Caco-2 (cell line): ENCODE measurements at places on chromosomes 3 and 15.
A peak's percentile ranks its signal among the peaks of the same experiment; 100 is the strongest.

GRCh38 chr15:65249641-65250040 is 37.0 kb downstream of the PARP16 start:
- no peak for DNase-seq

DNA sequence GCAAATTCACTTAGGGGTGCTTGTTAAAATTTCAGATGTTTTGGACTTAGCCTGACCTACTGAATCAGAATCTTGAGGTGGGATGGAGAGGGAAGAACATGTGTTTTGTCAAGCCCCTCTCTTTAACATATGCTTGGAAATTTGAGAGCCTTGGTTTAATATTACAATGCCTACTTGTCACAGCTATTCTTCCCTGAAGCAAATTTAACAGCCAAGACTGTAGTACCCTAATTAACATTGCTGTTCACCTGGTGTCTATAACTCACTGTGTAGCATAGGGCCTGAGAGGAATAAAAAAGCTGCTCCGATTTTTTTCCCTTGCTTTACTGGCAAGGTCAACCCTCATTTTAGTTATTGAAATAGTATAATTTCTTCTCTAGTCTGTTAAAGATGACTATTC is 880.1 kb downstream of the CADM2 start:
- DNase-seq, result no peak

- DNase-seq, result no peak
Measured at GRCh38 chr3:42001777-42002176, 39.9 kb upstream of the ULK4 start.

GRCh38 chr15:52112203-52112750 is 298 bp downstream of the BCL2L10 start:
- DNase-seq, result peak; percentile 43

- peak; percentile 62 for DNase-seq
Measured at GRCh38 chr3:101849714-101850245, 466 bp downstream of the NFKBIZ start.

GRCh38 chr15:68418611-68419161 is 13.3 kb downstream of the ITGA11 start:
- no peak for DNase-seq

DNA sequence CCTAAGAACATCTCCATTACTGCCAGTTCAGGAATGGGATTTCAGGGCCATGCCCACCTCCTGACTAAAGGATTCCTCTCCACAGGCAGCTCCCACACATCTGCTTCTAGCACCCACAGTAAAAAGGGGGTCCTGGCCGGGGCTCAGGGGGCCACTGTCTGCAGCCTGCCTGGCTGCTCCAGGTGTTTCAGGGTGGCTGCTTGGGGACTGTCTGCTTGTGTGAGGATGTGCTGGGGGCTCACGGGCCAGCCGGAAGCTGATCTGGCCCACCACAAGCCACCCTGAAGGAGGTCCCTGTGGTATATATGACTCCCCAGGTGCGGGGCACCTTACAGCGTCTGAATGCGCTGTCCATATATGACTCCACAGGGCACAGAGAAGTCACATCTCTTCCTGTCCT is 135.4 kb downstream of the NSMCE3 start:
- DNase-seq, result no peak

GRCh38 chr3:38036906-38037305 is 2.1 kb upstream of the DLEC1 start:
- no peak for DNase-seq

GRCh38 chr3:157242836-157243235 is 82.9 kb upstream of the CCNL1 start:
- DNase-seq, result no peak

- DNase-seq, result no peak
Measured at GRCh38 chr15:38624244-38625205, 59.9 kb upstream of the RASGRP1 start.

- no peak for DNase-seq
Measured at GRCh38 chr3:115403786-115404185, 219.5 kb upstream of the GAP43 start.

DNA sequence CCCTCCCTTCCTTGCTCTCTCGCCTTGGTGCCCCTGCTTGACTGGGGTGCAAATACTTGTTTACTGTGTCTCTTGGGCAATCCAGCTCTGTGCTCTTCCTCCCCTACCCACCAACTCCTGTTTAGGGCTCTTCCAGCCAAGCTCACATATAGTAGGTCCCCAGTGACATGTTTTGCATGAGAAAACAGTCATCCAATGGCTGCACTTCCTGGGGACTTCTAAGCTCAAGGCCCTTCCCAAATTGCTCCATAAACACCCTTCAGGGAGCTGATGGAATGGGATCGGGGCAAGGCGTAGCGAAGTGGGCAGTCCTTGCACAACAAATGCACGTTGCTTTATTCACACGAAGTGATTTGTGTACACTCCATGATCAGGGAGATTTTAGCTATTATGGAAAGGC is 9.4 kb upstream of the COPG1 start:
- DNase-seq, result no peak

DNA sequence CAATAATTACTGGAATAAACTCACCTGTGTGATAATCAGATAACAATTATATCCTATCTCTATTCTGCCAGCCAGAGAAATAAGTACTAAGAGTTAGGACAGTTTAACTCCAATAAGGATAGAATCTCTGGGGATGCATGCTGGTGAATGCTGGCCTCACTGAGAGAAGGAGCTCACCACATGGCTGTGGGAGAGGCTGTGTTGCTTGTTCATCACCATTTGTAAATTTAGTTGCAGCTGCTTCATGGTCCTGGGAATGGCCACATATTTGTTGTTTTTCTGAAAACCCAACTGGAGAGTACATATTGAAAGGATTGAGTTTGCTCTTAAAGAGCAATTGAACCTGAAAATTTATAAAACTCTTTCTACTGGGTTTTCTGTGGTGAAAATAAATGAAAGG is 207.3 kb downstream of the NECTIN3 start:
- no peak for DNase-seq

GRCh38 chr3:151331696-151332095 is 2.3 kb upstream of the P2RY13 start:
- no peak for DNase-seq

- DNase-seq, result no peak
Measured at GRCh38 chr3:63753567-63753966, 65.5 kb upstream of the C3orf49 start.

DNA sequence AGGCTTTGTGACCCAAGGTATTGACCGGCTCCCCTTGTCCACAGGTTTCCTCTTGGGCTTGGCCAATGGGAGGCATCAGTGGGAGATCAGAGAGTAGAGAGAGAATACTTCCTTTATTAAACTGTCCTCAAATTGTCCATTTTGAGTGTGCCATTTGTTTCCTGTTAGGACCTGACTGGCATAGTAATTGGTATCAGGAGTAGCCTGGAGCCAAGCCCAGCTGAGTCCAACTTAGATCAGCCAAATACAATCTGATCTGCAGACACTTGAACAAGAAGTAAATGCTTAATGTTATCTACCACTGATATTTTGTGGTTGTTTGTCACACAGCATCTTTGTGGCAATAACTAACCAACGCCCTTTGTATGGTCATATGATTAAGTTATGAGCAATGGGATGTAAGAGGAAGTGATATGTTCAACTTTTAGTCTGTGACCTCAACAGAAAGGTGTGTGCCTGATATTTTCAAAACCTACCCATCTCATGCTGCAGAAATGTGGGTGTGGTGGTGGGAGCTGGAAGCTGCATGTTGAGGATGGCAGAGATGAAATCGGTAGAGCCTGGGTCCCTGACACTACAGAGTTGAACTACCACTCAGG is 13.3 kb downstream of the MYD88 start:
- no peak for DNase-seq

- no peak for DNase-seq
Measured at GRCh38 chr3:143124601-143125520, 5.3 kb downstream of the CHST2 start.

DNA sequence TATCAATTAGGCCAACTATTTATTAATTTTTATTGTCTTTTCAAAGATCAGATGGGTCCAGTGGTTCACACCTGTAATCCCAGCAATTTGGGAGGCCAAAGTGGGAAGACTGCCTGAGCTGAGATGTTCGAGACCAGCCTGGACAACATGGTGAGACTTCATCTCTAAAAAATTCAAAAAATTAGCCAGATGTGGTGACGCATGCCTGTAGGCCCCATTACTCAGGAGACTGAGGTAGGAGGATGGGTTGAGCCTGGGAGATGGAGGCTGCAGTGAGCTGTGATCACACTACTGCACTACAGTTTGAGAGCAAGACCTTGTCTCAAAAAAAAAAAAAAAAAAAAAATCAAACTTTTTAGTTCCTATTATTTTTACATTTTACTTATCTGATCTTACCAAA is 8.2 kb downstream of the AP3S2 start:
- DNase-seq, result no peak

DNA sequence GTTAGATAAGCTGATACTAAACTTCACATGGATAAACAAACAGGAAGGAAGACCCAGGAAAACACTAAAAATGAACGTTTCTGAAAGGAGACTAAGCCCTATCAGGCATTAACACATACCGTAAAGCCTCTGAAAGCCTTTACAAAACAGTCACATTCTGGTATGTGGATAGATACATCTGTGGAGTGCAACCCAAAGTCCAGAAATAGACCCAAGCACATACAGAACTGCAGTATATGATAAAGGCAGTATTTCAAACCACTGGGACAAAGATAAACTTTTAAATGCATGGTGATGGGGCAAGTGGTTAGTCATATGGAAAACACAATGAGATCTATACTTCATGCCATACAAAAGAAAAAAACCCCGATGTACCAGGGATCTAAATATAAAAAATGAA is 26.0 kb downstream of the DCBLD2 start:
- DNase-seq, result no peak

- DNase-seq, result no peak
Measured at GRCh38 chr15:60758961-60759729, 280.2 kb upstream of the ICE2 start.

GRCh38 chr15:55588815-55589115 is 620 bp upstream of the PYGO1 start:
- DNase-seq, result no peak

GRCh38 chr15:80820092-80820491 is 40.9 kb downstream of the CEMIP start:
- DNase-seq, result no peak

DNA sequence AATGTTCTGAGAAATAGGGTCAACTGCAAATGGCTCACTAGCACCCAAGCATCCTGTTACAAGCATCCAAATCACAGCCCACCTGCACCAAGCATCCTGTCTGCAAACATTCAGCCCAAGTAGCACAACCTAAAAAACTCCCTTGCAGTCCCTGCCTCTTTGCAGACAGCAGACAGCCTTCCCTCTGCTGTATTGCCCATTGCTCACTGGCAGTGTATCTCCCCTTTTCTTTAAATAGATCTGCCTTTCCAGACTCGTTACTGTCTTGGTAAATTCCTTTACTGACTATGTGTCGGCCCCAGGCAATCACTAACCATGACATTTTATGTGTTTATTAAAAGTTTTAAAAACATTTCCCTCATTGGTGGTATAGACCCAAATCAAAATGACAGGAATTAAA is 155.4 kb downstream of the ADAMTSL3 start:
- no peak for DNase-seq

- no peak for DNase-seq
Measured at GRCh38 chr3:195407531-195408409, 35.0 kb downstream of the ACAP2 start.

DNA sequence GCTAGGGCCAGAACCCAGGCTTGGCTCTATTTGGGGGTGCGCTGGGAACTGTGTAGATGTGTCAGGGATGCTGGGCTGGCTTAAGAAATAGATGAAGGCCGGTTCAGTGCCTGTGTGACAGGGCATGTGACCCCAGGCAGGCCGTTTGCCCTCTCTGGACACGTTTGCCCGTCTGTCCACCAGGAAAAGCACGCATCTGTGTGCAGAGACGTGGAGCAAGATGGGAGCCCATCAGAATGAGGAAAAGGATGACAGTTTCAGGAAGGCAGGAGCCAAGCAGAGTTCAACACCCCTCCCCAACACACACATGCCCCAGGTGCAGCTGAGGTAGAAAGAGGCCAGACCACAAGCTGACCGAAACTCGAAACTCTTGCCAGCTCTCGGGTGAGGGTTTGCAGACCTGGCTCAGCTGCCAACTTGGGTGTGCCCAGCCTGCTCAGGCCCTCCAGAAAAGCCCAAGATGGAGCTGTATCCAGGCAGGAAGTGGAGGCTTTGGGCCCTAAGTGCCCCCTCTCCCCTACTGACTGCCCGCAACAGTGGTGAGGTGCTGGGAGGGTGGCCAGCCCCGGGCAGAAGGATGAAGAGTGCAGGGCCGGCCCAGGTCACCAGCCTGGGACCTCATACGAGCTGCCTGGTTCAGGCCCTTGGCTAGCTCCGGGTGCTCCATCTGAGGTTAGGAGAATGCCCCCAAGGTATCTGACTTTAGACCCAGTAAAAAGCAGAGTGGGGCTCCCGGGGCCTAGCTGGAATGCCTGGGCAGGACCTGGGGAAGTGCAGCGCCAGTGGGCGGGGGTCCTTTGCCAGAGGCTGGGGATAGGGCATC is 10.2 kb upstream of the MESP1 start:
- DNase-seq, result no peak

DNA sequence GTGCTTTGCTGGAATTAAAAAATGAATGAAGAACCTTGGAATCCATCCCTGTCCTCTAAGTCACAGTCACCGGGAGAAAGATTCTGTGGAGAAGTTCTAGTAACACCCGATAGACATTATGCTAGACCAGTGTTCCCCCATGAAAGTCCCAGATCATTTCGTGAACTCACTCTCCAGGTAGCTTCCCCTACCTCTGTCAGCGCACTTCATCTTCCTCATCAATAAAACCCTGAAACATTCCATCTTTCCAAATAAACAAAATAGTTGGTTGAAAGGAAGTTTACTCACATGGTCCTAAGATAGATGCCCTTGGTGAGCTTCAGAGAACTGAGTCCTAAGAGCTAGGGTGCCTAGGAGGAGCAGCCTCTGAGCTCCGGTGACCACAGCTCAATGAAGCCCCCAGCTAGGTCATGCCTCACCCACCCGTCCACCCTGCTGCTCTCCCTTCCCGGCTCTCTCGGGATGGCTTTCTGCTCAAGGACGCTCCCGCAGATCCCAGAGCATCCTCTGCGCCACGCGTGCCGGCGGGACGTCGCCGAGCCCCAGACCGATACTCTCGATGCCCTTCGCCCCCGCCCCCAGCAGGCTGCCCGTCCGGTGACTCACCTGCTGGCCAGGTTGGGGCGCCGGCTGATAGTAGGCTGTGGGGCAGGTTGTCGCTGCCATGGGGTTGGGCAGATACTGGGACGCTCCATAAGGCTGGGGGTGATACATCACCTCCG is 776 bp downstream of the VGLL3 start:
- DNase-seq, result peak; percentile 78

GRCh38 chr3:51955893-51956770 is 951 bp downstream of the GPR62 start:
- DNase-seq, result no peak

DNA sequence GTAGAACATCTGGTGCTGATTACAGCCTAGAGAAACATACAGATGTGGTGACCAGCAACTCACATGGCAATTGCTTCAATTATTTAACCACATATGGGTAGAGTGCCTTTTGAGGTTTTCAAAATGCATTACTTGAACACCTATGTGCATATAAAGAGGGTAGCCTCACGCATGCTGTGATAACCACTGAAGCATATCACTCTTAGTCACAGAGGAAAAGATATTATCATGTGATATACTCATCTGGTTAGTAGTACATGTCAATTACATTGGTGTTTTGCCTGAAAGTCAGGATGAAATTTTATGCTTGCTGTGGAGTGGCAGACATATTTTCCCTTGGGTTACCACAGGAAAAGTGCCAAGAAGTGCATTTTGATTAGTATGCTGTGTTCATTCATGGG is 459.3 kb upstream of the AGTR1 start:
- no peak for DNase-seq

- peak; percentile 54 for DNase-seq
Measured at GRCh38 chr3:30607032-30607833, 832 bp downstream of the TGFBR2 start.
